ENCODE measurements at places on chromosomes 3 and 15.

DNA sequence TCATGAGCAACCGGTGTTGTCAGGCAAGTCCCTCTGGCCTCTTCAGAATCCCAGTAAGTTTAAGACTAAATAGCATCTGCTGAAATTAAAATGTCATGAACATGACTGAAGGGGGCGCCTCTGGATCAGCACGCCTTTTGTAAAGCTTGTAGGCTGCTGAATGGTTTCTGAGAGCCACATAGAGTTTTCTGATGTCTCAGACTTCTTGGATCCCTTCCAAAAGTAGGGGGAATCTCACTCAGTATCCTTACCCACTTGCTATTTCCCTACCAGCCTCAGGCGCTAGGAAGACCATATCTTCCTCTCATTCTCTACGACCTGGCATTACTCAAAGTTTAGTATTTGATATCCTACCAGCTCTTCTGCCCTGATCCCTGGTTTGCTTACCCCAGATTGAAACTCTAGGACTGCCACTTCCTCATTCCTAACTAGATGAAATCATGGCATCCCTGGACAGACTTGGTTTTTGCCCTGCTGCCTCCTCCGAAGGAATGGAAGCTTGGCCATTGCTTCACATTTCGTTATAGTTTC lies 62.7 kb upstream of the CD47 start:
- DNase-seq = peak; percentile 23

DNA sequence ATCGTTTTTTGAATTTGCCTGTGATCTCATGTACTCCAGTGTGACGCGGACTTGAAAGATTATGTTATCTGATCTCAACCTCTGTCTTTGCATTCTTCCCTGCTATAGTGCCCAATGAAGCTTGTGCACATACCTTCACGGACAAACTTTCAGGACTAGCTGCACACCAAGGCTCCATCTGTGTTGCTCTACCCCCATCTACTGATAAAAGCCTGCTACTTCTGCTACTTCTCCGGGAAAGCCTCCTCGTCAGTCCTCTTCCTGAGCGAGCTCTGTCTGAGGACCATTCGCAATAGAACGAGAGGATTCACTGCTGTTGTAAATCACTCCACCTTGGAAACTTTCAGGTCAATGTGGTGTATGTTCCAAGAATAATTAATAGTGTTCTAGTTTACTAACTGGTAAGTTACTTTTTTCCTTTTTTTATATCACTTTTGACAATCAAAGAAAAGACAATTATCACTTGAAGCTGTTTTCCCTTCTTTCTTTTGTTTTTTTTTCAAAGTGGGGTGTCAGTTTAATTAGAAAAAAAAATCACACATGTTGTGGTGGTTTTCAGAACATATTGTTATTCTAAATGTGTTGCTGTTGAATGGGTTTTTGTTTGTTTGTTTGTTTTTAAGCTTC lies 217.6 kb downstream of the ARRDC4 start:
- peak; percentile 33 for DNase-seq

DNA sequence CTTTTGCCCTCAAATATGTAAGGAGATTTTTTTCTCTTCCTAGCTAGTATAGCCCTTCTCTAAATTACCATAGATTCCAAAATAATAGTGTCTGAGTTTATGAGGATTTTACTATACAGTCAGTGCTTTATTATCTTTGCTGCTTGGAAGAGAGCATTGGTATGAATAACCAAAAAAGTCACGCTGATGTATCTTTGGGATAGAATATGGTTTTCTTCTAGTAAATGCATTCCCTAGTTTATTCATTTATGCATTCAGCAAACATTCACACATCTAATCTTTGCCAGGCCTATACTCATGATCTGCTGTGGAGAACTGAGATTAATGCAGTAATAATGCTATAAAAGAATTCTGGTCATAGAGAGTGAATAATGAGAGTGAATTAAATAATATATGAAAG lies 225.3 kb upstream of the GOLGA6L4 start:
- DNase-seq = no peak

- DNase-seq = no peak
These were observed 1.1 kb downstream of the CASR start for GRCh38 chr3:122184591-122184929.

DNA sequence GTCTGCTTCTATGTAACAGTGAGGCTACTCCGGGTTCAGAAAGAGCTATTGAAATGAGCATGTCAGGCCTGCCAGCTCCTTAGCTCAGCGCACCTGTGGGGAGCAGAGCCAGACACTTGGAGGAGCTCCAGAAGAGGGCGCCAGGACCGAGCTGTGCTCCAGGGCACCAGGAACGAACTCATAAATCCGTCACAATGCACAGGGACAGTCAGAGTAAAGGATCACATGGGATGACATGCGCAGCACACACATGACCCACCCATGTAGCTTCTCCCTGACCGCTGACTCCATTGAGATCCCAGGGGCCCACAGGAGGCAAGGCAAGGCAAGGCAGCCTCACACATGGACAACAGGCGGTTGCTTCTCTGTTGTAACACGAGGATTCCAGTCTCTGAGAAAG lies 26.0 kb upstream of the GNB5 start:
- DNase-seq = peak; percentile 19

All from SK-N-DZ (cell line).